Caudate nucleus (tissue), 63 donors: ENCODE measurements at places on chromosomes 6 and 20.

DNA sequence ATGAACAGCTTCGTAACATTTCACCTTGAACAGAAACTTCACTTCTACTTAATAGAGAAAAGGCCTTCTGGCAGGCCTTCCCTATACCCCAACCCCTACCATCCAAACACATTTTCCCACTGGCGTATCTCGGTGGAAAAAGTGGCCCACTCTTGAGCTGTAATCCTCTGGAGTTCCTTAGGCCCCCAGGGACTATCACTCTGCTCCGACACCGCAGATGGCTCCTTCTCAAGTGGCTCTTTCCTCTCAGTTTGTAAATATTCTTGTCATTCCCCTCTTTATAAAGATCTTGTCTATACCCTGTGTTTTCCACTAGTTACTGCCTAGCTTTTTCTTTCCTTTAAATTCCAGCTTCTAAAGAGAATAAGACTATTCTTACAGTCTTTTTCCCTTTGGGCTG is 108.7 kb downstream of the MYB start:
- DNase-seq = no peak

- DNase-seq = no peak
These were observed 369.6 kb downstream of the LAMA2 start for GRCh38 chr6:129252377-129253071.

- no peak for DNase-seq
These were observed 883 bp upstream of the DBNDD2 start for GRCh38 chr20:45407067-45407745.

DNA sequence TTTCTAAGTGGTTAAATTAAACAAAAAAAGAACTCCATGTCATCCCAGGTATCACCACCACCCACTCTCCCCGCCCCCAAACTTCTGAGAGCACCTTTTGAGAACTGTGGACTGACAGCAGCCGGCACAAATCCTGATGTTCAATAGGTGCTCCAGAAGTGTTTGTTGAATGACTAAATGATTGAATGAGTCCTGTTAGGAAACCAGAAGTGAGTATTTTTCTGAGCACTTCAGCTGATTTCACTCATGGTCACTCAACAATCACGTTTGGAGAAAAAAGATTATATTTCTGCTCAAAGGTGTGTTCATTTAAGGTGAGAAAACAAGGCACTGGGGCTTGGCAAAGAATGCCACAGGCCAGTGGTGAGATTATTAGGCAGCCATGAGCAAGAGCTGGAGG is 6.2 kb upstream of the HNF4A start:
- DNase-seq = no peak

DNA sequence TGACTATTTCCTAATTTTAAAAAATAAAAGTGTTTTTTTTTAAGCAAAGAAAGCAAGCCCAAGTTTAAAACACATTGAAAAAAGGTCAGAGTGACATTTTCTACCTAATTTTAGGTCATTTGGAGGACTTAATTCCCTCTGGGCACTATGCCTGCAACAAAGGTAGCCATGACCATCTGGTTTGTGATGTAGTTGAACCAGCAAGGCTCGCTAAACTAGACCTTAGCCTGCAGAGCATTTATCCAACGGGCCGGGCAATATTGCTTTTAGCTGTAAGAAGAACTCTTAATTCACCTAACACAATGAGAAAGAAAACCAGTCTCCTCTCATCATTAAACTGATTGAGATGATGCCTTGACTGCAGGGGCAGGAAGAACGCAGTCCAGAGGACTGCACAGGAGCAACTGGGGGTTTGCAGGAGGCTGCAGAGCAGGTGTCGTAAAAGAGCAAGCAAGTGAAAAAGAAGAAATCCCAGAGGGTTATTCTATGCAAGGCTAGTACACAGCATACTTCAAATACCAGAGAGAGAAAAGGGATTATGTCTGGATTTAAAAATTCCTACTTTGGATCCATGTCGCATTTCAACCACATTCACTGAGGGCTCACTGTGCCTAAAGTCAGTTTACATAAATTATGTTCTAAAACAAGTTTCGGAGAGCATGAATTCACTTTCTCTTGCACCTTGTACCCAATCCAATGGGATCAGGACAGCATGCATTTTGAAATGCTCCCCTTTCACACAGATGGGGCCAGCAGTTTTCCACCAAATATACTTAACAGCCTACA is 12.8 kb downstream of the TRAF3IP2 start:
- DNase-seq = no peak

DNA sequence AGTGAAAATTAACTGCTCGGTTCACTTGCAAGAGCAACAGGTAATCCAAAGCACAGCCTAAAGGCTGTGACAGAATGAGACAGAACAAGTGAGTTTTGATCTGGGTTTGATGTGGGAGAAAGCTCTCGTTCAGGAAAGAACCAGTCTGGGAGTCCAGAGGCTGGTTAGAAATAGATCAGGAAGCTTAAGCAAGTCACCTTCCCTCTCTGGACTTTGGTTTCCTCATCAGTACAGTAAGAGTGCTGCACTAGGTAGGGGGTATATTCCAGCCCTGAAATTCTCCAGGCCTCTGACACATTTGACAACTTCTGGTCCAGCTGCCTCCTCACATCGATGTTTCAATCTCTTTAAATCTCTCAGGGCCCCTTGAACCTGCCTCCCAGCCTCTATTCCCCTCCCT is 33.7 kb upstream of the MDGA1 start:
- DNase-seq = no peak

- peak; percentile 69 for DNase-seq
These were observed 78.7 kb upstream of the BTN3A2 start for GRCh38 chr6:26286168-26286877.

DNA sequence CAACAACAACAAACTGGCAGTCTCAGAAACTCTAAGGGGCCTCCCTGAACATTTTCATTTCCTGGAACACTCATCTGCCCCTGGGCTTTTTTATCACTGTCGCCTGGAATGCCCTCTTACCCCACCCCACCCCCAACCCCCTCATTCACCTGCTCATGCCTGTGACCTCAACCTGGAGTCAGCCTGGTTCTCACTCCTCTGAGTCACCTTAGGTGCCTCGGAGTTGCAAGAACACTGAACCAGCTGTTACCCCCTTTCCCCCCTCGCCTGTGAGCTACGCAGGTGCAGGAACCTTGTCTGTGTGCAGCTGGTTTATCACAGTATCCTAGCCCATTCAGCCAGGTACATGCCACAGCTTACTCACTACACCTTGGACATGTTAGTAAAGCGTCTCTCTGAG is 12.8 kb upstream of the SNAI1 start:
- DNase-seq = no peak

DNA sequence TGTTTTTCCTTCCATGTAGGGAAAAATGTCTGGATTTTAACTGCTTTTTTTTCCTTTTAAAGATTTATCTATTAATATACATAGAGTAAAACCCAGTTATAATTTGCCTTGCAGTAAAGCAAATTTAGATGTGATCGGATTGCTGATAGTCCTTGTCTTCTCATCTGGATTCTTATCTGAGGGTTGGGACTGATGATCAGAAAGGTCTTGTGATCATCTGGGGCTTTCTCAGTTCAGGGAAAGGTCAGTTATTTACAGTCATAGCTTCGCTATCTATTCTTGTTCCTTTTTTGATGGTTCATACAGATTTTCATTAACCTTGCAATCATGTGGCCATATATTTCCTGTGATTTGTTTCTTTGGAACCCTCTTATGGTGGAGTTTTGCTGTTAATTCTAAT is 63.8 kb upstream of the CLDN20 start:
- DNase-seq = no peak

DNA sequence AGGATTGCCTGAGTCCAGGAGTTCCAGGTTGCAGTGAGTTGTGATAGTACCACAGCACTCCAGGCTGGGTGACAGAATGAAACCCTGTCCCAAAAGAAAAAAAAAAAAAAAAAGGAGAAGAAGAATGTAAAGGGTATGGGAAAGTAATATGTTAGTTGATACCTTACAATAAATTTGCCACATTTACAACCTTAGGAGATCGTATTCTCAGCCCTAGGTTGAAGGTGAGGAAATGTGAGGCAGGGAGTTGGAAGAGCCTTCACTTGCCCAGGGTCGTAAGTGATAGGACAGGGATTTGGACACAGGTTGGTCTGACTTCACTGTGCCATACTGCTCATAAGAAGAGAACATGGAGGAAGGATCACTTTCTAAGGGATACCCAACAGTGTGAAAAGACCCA is 68.6 kb downstream of the BMP6 start:
- no peak for DNase-seq

DNA sequence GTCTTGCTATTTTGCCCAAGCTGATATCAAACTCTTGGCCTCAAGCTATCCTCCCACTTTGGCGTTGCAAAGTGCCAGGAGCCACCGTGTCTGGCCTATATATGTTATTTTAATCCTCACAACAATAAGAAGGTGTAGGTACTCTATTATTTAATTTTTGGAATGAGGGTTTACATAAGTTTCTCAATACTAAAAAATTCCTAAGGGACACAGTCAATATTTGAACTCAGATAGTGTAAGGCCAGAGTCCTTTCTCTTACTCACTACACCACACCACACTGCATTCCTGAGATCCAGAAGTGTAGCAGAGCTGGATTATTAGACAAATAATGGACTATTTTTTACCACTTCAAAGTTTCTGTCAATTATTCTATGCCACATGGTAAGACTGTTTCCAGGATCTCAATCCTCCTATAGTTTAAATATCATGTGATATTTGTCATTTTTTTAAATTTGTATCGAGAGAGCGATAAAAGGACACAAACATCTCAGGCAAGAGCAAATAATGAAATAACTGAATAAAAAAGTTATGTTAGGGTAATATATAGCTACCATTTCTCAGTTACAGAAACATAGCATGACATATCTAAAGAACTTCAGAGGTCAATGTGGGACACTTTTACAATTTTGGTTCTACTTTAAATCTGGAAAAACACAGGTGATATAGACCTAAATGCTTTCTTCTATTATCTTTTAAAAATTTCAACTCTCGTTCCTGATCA is 162.2 kb upstream of the THEMIS start:
- DNase-seq = no peak

GRCh38 chr6:147699637-147700036 is 191.1 kb downstream of the SAMD5 start:
- no peak for DNase-seq

- DNase-seq = no peak
These were observed 57.4 kb downstream of the CD83 start for GRCh38 chr6:14174996-14175395.

DNA sequence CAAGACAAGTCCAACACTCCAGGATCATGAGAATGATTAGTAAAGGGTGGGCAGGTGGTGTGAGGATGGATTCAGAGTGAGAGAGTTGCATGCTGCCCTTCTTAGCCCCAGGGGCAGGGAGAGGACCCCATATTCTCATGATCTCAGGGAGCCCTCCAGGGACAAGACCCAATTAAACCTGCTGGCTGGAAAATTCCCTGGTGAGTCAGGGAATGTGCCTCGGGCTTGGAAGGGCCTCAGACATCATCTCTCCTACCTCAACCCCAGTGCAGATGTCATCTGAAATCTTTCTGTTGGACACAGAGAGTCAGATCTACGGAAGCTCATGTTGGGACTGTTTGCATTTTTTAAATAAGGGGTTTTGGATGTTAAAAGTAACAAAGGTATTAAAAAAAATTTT is 9.2 kb upstream of the SIRPD start:
- DNase-seq = no peak

DNA sequence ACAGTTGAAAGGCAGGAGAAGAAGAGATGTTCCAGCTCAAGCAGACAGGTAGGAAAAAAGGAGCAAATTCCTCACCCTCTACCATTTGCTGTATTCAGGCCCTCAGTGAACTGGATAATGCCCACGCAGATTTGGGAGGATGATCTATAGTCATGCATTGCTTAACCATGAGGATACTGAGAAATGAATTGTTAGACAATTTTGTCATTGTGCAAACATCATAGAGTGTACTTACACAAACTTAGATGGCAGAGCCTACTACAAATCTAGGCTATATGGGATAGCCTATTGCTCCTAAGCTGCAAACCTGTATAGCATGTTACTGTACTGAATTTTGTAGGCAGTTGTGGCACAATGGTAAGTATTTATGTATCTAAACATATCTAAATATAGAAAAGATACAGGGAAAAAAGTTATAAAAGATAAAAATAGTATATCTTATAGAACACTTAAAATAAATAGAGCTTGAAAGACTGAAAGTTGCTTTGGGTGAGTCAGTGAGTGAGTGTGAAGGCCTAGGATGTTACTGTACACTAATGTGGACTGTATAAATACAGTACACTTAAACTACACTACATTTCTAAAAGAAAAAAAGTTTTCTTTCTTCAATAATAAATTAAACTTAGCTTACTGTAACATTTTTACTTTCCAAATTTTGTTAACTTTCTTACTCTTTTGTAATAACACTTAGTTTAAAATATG is 672.3 kb downstream of the UTRN start:
- DNase-seq = no peak

DNA sequence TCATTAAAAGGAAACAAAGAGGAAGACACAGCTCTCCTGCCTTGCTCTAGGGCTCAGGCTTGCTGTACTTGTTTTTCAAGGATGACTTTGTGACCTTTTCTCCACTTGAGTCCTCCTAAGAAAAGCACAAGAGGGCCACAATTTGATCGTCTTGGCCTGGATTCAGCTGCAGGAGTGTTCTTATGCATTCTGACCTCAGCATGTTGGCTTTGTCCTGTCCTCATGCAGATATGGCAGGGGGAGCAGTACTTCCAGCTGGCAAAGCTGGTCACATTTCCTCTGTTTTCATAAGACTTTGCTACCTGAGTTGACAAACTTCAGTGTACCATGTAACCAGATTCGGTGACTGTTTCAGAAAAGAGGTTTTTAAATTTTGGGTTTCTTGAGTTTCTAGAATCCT is 30.8 kb downstream of the KDM1B start:
- no peak for DNase-seq

DNA sequence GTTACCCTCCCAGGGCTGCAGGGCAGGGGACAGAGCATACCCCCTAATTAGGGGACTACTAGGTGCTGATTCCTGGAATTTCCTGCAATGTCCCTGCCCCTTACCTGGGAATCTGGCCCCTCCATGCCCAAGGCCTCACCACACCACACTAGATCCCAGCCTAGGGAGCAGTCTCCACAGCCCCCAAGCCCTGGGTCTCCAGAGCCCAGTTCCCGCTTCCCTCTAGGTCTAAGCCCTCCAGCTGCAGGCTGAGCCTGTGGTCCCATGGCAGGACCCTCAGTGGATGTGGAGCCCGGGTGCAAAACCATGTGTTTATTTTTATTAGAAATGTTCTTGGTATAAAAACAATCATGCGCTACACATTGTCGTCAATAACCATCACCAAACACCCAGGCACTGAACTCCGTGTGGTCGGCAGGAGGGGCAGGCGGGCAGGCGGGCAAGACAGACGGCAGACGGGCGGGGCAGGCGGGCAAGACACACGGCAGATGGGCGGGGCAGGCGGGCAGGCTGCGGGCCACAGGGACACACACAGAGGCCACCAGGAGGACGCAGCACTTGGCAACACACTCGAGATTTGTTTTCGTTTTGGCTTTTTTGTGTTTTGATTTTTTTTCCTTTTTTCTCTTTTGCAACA is 124.2 kb downstream of the GRM4 start:
- no peak for DNase-seq
